ENCODE measurements at places on chromosomes 4 and X.

DNA sequence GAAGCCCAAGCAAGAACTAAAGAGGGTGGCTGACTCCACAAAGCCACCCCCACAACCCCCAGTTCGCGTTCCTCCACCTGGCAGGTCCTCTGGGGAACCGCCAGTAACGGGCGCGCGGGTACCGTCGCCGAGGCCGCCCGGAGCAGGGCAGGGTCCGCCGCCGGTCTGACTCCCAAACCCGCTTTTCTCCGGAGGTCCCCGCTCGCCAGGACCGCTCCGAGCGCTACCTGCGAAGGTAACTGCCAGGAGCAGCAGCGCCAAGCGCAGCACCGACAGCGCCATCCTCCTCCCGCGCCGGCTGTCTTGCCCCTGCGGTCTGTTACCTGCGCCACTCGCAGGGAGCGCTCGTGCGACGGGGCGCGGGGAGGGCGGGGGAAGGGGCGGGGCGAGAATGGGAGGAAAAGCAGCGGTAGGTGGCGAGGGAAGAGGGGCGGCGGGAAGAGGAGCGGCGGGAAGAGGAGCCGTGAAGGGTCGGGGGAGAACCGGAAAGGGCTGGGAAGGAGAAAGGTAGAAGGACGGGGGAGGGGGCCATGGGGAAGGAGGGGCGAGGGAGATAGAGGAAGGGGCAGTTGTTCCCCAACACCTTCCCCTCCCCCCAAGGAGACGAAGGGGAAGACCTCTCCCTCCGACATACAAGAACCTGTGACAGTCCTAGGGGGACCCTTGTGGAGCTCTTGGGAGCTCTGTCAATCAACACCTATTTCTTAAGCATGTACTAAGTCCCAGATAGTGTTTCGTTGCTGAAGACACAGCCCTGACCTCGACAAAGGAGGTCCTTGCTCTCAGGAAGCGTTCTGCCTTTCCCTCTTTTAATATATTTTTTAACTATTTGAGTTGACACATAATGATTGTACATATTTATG, at the start of gene SPINK2:
Gene SPINK2, minus strand, starts transcription at position 321 of the 863 bp plus-strand sequence. Its CDS starts 39 bp downstream, at position 282.
- no peak for DNase-seq

- no peak for DNase-seq
Observed at GRCh38 chr4:16197876-16198665, 28.2 kb downstream of the TAPT1 start.

DNA sequence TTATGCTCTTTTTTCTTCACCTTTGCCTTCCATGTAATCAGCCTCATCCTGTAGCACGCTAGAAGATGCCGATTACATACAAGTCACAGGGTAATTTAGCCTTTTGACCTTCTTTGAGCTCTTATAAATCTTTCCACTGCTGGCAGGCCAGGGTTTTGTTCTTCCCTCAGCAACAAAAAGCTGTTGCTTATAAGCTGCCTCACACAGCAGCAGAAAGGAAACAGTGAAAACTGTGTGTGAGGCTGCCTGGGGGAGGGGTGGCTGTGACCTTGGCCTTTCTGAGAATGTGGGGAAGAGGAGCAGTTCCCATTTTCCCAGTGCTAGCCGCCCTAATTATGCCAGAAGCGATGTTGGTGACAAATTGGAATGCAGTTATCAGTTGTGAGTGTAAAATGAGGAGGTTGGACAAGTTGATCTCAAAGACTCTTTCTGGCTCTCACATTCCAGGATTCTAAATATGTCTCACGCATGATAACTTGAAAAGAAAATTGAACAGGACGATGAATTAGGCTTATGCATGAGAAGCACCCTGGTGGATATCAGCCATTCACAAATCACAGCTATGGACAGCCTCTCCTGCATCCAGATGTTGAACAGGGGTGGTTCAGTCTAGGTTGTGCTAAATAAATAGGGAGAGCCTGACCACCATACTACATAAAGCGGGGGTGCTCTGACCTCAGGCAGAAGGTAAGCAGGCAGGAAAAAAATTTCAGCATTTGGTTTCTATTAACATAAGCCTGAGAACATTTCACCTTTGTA, 25.7 kb downstream of the SLITRK2 start:
- no peak for DNase-seq

DNA sequence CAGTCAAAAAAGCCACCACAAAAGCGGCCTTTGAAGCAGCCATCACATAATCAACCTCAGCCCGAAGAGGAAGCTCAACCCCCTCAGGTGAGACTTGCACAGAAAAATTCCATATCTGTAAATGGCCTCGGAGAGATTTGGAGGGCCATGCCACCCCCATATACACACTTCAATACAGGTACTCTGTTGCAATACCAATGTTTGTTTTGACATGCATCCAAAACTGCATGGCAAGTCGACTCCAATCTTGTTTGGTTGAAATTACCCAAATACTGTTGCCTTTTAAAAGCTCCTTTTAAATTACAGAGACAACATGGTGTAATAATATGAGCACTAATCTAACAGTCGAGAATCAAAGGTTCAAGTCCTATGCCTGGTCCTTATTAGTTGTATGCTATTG, 5.9 kb downstream of the ENAM start:
- no peak for DNase-seq

DNA sequence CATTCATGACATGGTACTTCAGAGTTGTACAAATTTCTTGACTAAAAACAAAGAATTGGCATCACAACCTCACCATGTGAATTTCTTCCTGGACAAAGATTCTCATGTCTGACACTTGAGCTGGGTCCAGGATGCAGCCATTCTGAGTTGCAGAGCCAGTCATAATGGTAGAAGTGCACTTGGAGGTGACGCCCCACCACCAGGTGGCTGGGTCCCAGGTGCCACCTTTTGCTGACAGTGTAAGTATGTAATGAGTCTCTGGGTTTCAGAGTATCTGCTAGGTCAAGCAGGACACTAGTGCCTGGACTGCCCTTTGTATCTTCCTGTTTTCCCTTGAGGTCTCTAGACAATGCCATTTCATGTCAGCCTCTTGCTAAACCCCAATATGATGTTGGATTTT, 36.6 kb upstream of the WDR1 start:
- DNase-seq, result no peak

- DNase-seq, result no peak
Observed at GRCh38 chrX:25383196-25383595, 367.4 kb upstream of the ARX start.

GRCh38 chr4:98482847-98483806, 175.3 kb downstream of the TSPAN5 start:
- DNase-seq, result peak; percentile 48

DNA sequence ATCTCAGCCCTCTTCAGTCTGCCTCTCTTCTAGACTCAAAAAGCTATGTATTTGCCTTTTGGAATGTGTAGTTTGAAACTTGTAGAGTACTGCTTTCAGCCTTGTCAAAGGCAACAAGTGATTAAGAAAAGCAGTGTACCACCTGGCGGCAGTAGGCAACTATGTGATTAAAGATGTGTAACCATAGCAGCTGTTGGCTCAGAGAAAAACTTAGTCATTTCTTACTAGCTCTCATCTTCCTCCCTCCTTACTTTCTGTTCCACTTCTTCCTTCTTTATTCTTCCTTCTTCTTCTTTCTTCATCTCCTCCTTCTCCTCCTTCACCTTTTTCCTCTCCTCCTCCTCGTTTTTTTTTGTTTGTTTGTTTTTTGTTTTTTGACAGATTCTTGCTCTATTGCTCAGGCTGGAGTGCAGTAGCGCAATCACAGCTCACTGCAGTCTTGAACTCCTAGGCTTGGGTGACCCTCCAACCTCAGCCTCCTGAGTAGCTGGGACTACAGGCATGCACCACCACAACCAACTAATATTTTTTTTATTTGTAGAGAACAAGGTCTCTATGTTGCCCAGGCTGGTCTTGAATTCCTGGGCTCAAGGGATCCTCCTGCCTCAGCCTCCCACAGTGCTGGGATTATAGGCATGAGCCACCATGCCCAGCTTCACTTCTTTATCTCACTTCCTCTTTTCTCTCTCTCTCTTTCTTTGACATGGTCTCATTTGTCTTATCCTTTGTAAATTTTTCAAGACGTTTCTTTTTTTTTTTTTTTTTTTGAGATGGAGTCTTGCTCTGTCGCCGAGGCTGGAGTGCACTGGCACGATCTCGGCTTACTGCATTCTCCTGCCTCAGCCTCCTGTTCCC, 32.6 kb downstream of the ABHD18 start:
- DNase-seq, result peak; percentile 36

DNA sequence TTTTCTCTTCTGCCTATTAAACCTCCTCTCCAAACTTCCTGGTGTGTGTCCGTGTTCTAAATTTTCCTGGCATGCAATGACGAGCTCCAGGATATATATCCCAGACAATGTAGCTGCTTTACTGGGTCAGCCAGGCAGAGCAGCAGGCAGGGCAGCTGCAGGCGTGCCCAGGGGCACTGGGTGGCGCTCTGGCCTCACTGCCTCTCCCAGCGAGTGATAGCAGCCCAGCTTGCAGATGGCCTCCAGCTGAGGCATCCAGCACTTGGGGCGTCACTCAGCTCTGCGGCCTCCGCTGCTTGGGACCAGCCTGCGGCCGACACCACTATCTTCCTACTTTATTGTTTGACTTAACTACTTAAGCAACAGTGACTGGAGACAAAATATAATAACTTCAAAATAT, 23.0 kb upstream of the UBA6 start:
- no peak for DNase-seq

GRCh38 chrX:66756717-66757116, 117.8 kb upstream of the EDA2R start:
- no peak for DNase-seq

DNA sequence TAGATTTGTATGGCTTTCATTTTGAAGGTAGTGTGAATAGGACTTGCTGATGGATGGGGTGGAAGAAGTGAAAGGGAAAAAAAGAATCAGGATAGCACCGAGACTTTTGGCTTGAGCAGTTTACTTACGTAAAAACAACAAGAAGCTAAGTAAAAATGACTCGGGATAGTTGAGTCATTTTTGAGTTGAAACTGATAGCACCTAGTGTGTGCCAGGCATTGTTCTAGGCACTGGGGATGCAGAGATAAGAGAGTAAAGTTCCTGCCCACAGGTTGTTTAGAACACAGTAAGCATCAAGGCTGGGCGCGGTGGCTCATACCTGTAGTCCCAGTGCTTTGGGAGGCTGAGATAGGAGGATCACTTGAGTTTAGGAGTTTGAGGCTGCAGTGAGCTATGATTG, 34.7 kb downstream of the ADD1 start:
- DNase-seq, result no peak
